Hematopoietic multipotent progenitor cell treated with erythropoietin and hydrocortisone succinate and interleukin-3 and kit ligand, for 4 days (in vitro differentiated cells): ENCODE measurements at places on chromosomes 4 and X.

DNA sequence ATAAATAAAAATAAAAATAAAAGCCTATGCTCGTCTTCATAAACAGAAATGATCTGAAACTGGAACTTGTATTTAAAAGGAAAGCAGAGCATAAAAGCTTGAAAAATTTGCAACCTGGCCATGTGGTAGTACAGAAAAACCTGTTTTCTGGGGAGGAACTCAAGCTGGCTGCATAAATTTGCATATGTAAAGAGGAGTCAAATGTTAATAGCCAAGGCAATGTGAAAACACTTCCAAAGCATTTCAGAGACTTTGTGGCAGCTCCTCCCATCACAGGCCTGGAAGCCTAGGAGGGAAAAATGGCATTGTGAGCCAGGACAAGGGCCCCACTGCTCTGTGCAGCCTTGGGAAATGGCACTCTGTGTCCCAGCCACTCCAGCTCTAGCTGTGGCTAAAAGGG lies 727.9 kb upstream of the DIAPH2 start:
- DNase-seq: no peak

DNA sequence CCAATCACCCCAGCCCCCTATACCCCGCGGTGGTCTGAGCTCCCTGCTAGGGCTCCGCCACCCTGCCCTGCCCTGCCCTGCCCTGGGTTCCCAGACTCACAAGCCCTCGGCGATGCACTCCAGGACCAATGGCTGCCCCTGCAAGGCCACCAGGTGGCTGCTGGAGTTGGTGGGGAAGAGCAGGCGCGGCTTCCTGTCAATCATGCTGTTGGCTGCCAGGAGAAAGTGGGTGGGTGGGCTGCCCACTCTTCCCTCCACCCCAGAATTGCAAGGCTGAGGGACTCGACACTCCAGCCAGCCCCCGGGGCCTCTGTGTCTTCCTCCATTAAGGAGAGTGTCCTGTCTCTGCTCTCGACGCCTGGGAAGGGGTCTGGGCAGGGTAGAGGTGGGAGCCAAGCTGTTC lies 15.7 kb downstream of the L1CAM start:
- no peak for DNase-seq

DNA sequence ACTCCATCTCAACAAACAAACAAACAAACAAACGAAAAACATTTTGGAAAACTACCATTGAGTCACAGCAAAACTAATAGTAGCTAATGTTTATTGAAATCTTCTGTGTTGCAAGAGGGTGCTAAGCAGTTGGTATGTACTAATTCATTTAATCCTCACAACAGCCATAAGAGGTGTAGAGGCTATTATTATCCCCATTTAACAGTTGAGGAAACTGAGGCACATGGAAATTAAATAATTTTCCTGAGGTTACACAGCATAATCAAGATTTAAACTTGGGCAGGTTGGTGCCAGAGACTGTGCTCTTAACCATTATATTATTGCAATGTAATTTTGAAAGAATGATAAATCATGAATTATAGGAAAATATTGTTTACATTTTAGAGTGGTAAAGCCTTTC lies 17.5 kb upstream of the RHOH start:
- no peak for DNase-seq

DNA sequence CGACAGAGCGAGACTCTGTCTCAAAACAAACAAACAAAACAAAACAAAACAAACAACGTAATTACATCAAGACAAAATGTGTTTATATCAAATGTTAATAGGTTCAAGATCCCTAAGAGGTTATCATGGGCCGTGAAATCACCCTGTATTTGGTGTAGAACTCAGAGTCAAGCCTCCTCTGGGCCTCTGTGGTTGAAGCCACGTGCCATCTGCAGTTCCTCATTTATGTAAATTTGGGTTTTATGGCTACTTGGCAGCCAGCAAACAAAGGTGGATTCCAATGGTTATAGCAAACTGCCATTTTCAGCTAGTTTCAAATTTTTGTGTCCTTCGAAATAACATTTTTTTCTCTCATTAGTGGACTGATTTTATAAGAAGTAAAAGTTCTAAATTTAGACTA lies 16.4 kb downstream of the NSDHL start:
- peak; percentile 60 for DNase-seq

DNA sequence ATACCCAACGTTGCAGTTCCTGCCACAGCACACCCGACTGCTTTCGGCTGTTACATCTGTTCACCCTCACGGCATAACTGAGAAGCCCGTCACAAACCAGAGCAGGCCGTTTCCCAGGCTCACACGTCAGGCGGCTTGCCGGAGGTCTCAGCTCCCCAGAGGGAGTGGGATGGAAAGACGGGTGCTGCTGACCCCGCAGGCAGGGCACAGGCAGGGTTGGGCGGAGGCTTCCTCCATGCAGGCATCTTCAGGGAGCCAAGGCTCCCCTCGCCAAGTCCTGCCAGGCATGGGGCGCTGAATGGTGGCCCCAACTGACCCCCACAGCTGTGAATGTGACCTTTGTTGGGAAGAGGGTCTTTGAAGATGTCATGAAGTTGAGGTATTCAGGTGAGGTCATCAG lies 57.5 kb downstream of the ACOX3 start:
- no peak for DNase-seq

- DNase-seq: no peak
Observed at GRCh38 chr4:56066493-56066892, 117.7 kb downstream of the CEP135 start.

- no peak for DNase-seq
Observed at GRCh38 chr4:141022111-141022695, 111.1 kb downstream of the RNF150 start.

DNA sequence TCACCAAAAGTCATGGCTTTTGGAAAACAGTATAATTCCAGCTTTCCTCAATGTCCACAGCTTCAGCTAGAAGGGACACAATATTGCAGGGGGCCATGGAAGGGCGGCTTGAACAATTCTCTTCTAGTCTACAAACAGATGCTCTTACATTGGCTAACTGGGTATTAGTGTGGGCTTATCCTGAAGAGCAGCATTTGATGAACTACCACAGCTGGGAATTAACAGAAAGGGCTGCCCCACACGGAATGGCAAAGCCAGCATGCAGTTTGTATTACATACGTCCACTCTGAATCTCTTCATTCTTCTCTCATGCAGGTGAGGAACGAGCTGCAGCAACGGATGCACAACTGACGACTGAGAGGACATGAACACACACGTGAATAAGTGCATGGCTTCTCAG lies 13.0 kb upstream of the PDCL2 start:
- no peak for DNase-seq

- DNase-seq: no peak
Observed at GRCh38 chrX:154025230-154025629, 5.5 kb upstream of the IRAK1 start.

DNA sequence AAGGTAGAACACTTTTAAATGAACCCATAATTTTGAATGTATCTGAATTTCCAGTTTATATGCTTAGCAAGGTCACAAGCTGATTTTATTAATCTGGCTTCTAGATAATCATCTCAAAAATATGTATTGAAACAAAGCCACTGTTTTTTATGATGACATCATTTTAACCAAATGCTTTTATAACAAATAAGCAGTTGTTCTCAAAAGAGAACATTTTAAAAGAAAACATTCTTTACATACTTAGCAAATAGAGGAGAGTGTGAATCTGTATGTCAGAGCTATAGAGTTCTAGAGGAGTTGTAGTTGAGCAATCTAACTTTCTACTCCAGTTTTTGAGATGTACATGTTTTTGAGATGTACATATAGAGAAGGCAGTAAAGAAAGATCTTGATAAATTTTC lies 42.5 kb downstream of the LAMP2 start:
- no peak for DNase-seq

GRCh38 chrX:27057883-27058282 lies 405.3 kb downstream of the PPP4R3C start:
- no peak for DNase-seq

DNA sequence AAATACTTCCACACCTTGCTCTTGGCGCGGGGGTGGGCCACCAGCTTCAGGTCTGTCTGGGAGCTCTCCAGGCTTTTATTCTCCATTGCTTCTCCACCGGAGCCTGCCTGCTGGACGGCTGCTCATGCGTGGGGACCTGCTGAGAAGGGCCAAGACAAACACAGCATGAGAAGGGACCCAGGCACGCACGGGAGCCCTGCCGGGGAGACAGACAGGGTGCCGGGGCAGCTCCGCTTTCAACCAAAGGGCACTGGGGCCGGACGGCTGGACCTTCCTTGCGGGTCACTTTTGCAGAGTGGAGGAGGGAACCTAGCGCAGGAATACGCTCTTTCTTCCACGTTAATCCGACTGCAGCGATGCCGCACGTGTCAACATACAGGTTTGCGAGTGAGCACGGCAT lies 10.1 kb downstream of the DHRSX start:
- DNase-seq: no peak

DNA sequence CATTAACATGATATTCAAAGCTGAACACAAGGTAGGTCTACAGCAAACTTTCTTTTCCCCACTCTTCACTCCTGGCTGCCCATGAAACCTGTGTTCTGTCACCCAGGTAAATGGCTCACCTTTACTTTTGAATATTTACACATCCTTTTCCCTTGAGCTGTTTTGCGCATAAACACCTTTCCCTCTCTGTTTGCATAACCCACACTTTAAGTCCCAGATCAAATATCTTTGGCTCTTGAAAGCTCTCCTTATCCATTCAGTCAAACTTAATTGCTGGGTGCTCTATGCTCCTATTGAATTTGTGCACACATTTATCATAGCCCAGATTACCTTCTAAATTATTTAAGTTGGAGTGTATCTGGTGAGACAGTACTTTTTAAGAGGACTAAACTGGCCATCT lies 51.7 kb upstream of the ATP8A1 start:
- no peak for DNase-seq

DNA sequence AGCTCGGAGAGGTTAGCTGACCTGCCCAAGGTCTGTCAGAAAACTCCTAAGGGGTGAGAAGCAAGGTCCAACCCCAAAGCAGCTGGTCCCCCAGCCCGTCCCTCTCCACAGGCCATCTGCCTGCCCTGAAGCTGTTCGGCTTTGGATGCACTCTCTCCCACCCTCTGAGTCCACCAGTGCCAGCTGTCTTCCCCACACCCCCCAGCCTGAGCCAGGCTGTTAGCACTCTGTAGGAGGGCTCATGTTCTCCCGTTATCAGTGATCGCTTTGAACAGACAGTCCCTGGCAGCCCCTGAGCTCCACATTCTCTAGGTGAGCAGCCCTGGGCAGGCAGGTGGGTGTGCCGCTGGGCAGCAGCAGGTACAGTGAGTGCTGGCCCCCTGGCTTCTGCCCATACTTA lies 16.0 kb downstream of the ZNF185 start:
- no peak for DNase-seq

GRCh38 chr4:23035521-23036056 lies 342.9 kb downstream of the GBA3 start:
- DNase-seq: no peak

DNA sequence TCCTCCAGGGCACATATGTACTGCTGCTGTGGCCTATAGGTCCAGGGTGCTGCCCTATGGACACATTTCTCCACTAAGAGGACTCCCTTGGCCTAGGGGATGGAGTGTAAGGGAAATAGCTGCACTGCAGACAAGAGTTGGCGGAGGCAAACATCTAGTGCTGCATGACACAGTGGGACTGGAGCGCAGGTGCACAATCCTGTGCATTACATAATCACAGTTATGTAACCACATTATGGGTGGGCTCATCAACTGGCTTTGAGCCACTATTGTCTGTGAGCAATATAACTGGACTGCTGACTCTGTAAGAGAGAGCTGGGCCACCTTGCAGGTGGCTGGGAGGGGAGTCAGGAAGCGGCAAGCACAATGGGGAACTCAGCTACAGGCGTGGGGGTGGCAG lies 3.2 kb upstream of the TIGD2 start:
- DNase-seq: peak; percentile 33

GRCh38 chr4:113899271-113900070 lies 80.0 kb downstream of the ARSJ start:
- peak; percentile 28 for DNase-seq

GRCh38 chrX:42567268-42567667 lies 210.7 kb downstream of the PPP1R2C start:
- DNase-seq: no peak

DNA sequence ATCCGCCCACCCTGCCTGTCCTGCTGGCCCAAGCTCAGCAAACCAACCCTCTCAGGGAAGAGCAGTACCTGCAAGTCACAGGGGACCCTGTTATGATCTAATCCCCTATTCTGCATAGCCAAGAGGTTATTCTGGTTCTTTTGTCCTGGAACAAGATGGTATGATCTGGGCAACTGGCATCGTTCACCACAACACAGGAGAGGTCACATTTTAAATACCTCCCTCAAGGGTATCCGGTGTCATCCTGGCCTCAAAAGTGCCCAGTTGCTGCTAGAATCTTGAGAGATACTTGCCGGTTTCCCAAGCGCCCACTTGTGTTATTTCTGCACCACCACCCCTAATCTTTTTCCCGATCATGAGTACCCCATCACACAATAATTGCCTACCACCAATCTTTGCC lies 497.5 kb downstream of the BCOR start:
- DNase-seq: no peak

GRCh38 chrX:152861116-152861515 lies 30.3 kb downstream of the NSDHL start:
- DNase-seq: no peak

DNA sequence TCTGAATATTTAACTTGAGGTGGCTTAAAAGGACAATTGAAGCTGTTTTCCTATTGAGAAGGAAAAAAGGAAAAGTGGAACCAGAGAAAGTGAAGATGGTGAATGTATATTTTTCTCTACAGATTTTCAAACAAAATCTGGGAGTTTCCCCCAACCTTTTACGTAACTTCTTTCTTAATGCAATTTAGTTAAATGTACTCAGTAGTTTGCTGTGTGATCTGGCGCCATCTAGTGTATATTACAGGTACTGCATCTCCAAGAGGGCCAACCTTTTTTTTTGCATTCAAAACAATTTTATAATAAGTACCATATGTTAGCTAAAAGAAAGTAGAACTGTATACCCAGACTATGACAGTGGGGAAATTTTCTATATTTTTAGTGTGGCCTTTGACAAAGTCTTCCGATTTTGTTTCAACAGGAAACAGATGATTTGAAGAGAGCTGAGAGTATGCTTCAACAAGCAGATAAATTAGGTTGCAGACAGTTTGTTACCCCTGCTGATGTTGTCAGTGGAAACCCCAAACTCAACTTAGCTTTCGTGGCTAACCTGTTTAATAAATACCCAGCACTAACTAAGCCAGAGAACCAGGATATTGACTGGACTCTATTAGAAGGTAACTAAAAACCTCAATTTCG lies 82.0 kb downstream of the PLS3 start:
- DNase-seq: peak; percentile 59

- DNase-seq: no peak
Observed at GRCh38 chr4:84366161-84366560, 132.9 kb downstream of the NKX6-1 start.

DNA sequence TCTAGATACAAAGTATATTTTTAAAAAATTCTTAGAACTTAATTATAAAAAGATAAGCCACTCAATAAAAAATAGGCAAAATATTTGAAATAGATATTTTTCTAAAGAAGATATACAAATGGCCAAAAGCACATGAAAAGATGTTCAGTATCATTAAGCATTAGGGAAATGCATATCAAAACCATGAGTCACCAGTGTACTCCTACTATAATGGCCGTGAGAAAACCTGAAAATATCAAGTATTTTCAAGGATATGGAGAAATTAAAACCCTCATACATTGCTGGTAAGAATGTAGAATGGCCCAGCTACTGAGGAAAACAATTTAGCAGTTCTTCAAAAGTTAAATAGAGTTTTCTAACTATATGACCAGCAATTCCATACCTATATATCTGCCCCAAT lies 337.9 kb downstream of the CAMK2D start:
- DNase-seq: no peak
